Heart left ventricle (tissue), 16 donors: ENCODE measurements at places on chromosomes 1 and 21. TPM values are rescaled to one million over a fixed set of nuclear protein-coding genes. Genes with fewer than 3 reads are reported as not detected.

GRCh38 chr1:19222979-19223824, 13.1 kb upstream of the UBR4 start:
- no peak for DNase-seq

- DNase-seq: no peak
Observed at GRCh38 chr1:200314085-200314750, 95.6 kb downstream of the ZNF281 start.

DNA sequence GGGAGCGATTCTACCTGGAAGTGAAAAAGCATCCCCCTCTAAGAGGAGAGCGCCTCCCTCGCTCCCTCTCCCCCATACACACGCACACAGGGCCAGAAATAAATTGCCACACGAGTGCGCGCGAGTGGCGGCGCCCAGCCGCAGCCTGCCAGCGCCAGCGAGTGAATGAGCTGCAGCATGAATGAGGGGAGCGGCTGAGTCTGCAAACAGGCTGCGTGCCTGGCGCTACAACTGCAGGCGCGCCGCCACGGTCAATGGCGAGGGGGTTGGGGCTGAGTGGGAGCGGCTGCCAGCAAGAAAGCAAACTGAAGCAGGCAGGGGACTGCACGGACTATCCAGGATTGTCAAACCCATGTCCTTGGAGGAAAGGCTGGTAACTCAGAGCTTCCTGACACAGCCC, 2.2 kb downstream of the CAMK1G start:
- peak; percentile 53 for DNase-seq

PROX1 gene
- 57.7 TPM for total RNA-seq

FMO4 gene
- 2.9 TPM for total RNA-seq
